ENCODE measurements at places on chromosomes 13 and 19.
A peak's percentile ranks its signal among the peaks of the same experiment; 100 is the strongest.

GRCh38 chr13:40514802-40515201, 151.6 kb downstream of the FOXO1 start:
- no peak for DNase-seq

DNA sequence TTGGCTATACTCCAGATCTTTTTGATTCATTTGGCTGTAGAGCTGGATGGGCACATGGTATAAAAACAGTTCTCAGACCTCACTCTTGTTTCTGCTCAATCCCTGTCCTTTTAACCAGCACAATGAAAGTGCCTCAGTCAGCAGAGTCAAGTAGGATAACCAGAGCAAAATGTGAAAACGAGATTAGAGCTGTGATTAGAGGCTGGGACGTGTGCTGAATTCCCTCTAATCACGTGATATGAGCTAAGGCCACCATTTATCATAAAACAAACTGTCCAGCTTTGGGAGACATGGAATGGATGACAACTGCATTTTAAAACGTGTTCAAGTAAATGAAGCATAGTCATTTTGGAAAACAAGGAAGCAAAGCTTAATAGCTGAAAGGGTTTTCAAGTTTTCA, 54.1 kb downstream of the GJA3 start:
- no peak for DNase-seq

DNA sequence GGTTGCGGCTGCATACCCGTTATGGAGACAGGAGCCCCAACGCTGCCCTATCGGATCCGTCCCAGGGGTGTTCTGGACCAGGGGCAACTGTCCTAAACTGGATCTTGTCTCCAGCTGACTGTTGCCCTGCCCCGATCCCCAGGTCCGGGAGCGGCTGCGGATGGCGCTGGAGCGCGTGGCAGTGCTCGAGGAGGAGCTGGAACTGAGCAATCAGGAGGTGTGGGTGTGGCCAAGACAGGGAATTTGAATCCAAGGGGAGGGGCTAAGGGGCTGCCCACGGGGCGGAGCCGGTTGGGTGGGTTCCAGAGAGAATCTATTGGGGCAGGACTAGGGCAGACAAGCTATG, 9.9 kb downstream of the PPFIA3 start:
- DNase-seq, result no peak

DNA sequence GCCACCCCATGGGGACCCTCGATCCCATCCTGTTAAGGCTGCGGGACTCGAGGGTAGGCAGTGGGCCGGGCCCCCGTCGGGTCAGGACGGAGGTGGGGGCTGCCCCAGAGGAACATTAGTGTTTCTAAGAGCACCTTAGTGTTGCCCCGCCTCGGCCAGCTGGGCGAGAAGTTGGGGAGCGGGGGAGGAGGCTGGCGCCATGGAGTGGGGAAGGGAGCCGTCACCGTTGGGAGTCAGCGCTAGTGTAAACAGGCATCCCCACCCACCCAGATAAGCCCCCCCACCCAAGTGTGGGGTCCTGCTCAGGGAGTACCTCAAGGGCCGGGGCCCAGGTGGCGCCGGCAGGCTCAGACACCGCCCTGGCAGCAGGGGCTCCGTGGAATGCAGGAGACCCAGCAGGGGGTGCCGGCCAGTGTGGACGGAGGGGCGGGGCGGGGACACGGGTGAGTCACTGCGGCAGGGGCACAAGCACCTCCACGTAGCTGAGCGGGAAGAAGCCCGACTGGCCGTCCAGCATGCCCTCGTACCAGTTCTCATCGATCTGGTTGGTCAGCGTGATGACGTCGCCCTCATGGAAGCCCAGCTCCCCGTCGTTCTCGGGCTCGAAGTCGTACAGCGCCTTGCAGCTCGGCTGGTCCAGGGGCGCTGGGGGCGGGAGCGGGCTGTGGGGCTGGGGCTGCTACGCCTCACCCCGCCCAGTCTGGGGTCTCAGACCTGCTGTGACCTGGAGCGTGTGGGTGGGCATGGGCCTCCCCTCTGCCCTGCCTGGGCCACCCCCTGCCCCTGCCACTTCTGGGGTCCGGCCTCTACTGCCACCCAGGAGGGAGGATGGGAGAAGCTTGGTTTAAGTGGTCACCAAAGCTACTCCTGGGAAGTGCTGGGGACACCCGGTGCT, 18.0 kb downstream of the MPND start:
- no peak for DNase-seq

DNA sequence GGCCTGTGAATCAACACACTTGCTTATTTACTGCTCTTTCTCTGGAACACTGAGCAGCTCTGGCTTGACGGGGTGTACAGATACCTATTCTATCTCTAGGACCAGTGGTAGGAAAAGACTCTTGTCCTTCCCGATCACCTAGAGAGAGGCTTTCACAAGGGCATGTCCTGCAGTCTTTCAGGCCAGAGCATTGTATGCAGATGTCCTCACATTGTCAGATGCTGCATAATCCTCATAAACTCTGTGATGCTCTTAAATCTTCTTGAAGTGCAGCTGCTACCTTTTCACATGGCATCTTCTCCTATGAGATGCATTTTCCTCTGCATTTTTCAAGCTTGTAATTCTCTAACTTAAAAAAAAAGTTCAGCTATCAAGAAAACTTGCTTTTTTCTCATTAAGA, 369.4 kb downstream of the OLFM4 start:
- DNase-seq, result no peak

GRCh38 chr19:22595918-22596341, 38.2 kb upstream of the ZNF492 start:
- DNase-seq, result no peak

- DNase-seq, result peak; percentile 100
Measured at GRCh38 chr19:7920519-7921301, 572 bp downstream of the SNAPC2 start.

DNA sequence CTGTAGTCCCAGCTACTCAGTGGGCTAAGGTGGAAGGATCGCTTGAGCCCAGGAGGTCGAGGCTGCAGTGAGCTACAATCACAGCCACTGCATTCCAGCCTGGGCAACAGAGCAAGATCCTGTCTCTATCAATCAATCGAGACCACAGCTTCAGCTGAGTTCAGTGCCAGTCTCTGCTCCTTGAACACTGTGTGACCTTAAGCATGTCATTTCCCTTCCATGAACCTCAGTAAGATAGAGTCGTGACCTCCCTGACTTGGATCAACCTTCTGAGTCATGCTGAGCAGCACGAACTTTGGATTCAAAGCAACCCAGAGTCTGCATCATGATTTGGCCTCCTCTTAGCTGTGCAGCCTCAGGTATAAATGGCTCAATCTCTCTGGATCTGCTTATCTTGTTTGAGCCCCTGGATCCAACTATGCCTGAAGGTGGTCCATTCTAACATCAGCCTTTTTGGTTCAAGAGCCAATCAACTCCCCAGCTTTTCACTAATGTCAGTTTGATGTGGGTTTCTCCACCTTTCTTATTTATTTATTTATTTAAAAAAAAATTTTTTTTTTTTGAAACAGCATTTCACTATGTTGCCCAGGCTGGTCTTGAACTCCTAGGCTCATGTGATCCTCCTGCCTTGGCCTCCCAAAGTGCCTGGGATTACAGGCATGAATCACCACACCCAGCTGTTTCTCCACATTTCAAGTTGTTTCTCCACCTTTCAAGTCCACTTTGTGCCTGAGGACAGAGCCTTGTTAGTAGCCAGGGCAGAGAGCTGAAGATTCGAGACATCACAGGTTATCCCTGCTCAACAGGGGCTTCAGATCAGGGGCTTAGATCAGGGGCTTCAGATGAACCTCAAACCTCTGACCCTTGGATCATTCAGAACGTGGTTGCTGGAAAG, 26.4 kb downstream of the PTPRS start:
- DNase-seq, result no peak

- no peak for DNase-seq
Measured at GRCh38 chr19:29789007-29789406, 22.8 kb upstream of the CCNE1 start.

DNA sequence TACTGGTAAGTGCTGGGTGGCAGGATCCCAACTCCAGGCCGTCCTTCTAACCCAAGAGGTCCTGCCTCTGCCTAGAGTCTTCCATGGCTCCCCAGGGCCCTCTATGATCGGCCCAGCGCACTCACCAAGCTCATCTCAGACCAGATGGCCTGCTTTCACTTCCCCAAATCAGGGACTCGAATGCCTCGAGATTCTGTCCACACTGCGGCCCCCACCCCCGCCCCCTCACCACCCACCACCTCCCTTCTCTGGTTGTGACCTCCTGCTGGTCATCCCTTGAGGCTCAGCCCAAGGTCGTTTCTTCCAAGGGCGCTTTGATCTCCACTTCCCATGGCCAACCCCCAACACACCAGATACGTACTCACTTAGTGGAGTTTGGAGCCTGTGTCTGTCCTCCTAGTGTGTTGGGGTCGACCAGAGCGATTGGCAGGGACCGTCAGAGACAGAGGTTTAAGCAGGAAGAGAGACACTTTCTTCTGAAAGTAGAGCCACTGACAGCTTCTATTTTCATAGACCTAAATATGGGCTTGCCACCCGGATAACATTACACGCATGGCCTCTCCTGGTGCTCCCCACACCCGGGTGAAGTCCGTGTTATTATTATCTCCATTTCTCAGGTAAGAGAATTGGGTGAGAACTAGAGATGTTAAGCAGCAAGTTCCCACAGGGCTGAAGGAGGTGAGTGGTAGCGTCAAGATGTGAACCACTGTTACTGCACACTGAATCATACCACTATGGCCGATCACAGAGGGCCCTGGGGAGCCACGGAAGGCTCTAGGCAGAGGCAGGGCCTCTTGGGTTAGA, at the start of gene FCER2:
Gene FCER2, minus strand, starts transcription at position 478 of the 804 bp plus-strand sequence. CDS start 2,371 bp downstream, outside the sequence.
- DNase-seq, result no peak

DNA sequence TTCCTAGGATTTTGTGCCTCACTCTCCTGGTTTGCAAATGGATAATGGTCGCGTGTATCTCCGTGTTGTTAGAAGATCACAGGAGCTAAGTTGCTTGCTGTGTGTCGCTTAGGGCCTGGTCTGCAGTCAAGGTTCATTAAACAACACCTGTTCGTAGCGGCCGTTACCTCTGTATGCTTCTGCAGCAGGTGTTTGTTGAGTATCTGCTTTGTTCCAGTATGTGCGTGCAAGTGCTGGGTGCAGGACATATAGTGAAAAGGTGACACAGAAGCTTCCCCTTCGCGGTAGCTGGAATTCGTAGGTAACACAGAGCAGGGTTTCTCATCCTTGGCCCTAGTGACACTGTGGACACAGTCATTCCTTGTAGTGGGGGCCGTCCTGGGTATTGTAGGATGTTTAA, 5.4 kb downstream of the MED25 start:
- no peak for DNase-seq

DNA sequence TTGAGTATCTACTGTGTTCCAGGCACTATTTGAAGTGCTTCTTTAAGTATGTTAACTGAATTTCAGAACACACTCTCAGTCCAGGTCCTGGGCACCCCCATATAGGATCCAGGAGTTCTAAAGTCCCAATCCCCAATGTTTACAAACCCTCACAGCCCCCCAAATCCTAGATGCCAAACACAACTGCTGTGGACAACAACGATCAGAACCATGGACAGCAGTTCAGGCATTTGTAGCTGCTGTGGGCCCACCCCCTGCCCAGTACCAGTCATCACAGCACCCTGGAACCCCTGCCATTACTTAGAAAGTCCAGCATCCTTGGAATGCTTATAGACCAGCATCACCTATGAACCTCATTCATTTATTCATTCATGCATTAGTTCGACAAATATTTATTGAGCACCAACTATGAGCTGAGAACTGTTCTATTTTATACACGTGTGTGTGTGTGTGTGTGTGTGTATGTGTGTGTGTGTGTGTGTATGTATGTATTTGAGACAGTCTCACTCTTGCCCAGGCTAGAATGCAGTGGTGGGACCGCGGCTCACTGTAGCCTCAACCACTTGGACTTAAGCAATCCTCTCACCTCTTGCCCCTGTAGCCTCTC, 19.3 kb upstream of the SDHAF1 start:
- peak; percentile 36 for DNase-seq

GRCh38 chr19:51090471-51090870, 7.8 kb upstream of the KLK14 start:
- DNase-seq, result no peak

GRCh38 chr19:49057636-49058234, at the start of gene CGB7:
CGB7 (minus strand) TSS chr19:49057749; CDS start chr19:49055375, 2,374 bp downstream.
- DNase-seq, result peak; percentile 52

- no peak for DNase-seq
Measured at GRCh38 chr19:3433313-3433712, 47.0 kb downstream of the SMIM24 start.

DNA sequence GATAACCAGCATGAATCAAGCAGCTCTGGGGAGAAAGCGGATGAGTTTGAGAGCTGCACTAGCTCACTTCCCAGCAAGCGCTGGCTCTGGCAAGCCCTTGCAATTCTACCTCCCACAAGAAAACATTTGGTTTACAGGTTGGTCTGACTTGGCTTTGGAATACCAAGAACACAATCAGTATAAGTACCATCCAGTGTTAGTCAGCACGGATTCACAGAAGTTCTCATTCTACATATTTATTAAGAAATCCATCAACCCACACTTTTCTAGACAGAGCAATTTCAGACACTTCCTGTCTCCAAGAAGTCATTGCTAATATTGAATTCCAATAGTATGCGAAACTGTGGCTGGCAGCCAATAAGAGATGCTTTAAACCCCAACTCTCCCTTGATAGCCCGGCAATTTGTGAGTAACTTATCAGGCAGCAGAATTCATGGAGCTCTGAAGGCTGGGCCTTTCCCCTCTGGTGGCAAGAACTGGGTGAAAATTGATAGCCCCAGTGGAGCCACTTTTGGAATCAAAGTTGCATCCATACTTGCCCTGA, 59.4 kb upstream of the WASF3 start:
- no peak for DNase-seq

- DNase-seq, result no peak
Measured at GRCh38 chr13:100566543-100566942, 22.0 kb downstream of the GGACT start.

DNA sequence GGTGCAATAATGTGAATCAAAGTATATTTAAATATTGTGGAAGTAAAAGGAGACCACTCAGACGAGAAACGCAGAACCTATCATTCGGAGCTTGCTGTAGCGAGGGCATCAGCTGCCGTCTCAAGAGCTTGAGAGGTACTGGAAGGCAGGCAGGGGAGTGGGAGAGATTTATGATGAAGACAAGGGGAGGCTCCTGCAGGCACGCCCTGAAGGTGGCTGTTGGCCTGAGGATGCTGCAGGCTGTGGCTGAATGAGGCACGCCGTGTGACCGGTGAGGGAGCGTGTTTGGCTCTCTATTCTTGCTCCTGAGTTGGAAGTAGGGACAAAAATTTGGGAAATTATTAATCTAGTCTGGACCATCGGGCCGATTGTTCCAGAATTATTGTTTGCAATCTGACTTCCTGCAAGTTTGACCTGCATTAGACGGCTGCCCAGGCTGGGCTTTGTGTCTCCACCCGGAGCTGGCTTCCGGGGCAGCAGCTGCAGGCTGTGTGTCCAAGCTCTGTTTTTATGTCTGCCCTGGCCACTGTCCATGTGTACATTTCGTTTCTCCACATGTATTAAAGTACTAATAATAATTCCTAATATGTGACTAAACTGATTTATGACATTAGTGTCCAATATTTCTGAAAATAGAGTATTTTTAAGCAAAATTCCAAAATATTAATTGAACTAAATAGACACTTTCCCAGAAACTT, 91.1 kb upstream of the ANKRD10 start:
- DNase-seq, result no peak

DNA sequence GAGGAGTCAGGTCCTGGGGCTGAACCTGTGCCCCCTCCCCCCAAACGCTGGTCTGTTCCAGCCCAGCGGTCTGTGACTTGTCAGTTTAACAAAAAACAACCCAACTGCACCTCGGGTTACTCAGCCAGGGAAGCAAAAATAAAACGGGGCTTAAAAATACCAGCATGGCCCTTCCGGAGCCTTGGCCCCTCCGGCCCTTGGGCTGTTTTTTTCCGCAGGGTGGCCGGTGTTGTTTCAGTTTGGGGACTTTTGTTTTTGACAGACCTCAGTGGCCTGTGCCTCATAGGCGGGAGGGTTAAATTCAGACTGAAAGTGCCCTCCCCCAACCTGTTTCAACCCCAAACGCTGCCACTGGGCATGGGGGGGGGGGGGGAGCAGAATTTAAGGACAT, 4.0 kb downstream of the TCF3 start:
- no peak for DNase-seq
